ENCODE measurements at places on chromosomes 7 and 10.

DNA sequence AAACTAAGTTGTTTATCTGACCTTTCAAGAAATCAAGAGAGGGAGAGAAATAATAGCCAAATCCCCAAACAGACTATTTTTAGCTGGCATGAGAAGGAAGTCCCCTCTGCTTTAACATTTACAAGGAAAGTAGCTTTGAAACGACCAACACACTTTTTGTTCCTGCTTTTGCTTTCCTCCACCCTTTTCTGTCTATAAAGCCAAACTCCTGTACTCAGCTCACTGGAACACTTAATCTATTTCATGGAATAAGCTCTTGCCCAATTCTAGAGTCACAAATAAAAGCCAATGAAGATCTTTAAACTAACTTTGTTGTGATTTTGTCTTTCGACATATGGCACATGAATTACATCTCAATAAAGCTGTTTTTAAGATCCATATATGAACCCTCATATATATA lies 86.8 kb upstream of the CCDC71L start:
- no peaks in the 10 kb centered on the region for H3K27me3 ChIP-seq
- H3K4me3 ChIP-seq: no peak overlapping the region
- no peaks in the 10 kb centered on the region for H3K36me3 ChIP-seq
- no peak overlapping the region for H3K27ac ChIP-seq
- no peaks in the 10 kb centered on the region for H3K4me1 ChIP-seq

GRCh38 chr10:112243713-112244112 lies 39.5 kb upstream of the TECTB start:
- no peak overlapping the region for H3K27ac ChIP-seq
- H3K4me3 ChIP-seq: no peak overlapping the region
- no peaks in the 10 kb centered on the region for H3K36me3 ChIP-seq
- no peaks in the 10 kb centered on the region for H3K4me1 ChIP-seq
- DNase-seq: no peak

DNA sequence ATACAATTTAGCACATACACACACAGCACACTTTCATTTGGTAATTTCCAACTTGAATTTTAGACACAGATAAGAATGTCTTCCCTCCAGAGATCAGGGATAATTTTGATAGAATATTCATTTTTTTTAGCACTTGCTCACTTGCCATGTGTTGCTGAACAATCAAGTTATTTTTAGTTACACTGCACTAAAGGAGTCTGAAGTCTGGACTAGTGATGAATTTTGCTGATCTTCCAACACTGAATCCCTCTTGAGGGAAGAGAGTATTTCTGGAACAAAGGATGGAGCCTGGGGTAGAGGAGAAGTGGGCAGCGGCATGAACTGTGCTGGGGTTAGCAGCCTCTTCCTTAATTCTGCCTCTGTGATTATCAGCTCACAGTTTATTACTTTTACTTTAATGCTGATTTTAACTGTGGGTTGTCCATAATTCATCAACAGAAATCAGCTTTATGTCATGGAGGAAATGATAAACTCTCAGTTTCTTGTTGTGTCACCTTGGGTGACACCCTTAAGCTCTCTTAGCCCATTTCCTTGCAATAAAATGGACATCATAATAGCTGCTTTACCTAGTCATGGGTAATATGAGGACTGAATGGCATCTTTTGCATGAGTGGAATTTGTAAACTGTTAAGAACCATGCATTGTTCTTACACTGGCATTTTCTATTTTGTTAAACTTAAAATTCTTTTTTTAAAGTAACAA lies 32.1 kb downstream of the SGPL1 start:
- no peak overlapping the region for H3K27ac ChIP-seq
- H3K27me3 ChIP-seq: no peaks in the 10 kb centered on the region
- no peaks in the 10 kb centered on the region for H3K36me3 ChIP-seq
- DNase-seq: no peak

- H3K4me1 ChIP-seq: peaks cover 28% of the 10 kb centered on the region
- no peaks in the 10 kb centered on the region for H3K27me3 ChIP-seq
- H3K27ac ChIP-seq: no peak overlapping the region
Observed at GRCh38 chr10:26432938-26433337, 5.2 kb upstream of the APBB1IP start.

DNA sequence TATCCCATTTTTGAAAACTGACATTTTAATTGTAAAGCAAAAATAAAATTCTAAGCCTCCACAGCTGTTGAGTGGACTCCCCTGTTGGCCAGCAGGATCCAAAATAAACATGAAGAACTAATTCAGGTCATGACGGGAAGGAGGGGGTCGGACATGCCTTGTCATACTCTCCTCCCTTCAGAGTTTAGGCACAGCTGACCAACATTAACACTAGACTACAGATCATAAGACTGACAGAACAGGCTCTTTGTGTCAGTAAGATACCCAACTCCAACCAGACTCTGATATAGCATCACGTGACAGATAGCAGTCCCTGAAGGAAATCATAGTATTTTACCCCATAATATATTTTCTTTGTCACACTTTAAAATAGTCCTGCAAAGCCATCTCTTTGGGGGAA lies 20.9 kb upstream of the ZNF12 start:
- no peaks in the 10 kb centered on the region for H3K36me3 ChIP-seq
- H3K4me1 ChIP-seq: peaks cover 16% of the 10 kb centered on the region
- H3K27me3 ChIP-seq: no peaks in the 10 kb centered on the region
- DNase-seq: no peak
- no peak overlapping the region for H3K4me3 ChIP-seq

GRCh38 chr7:234051-234707 lies 41.8 kb downstream of the FAM20C start:
- H3K27me3 ChIP-seq: no peaks in the 10 kb centered on the region
- no peak overlapping the region for H3K27ac ChIP-seq
- no peak for DNase-seq
- H3K4me1 ChIP-seq: no peaks in the 10 kb centered on the region

- H3K36me3 ChIP-seq: no peaks in the 10 kb centered on the region
- H3K4me1 ChIP-seq: no peaks in the 10 kb centered on the region
- no peak overlapping the region for H3K4me3 ChIP-seq
- no peaks in the 10 kb centered on the region for H3K27me3 ChIP-seq
- H3K27ac ChIP-seq: no peak overlapping the region
Observed at GRCh38 chr7:121924269-121925186, 51.6 kb downstream of the PTPRZ1 start.

GRCh38 chr10:114868870-114869519 lies 47.4 kb downstream of the FHIP2A start:
- no peaks in the 10 kb centered on the region for H3K4me1 ChIP-seq
- DNase-seq: no peak
- no peak overlapping the region for H3K27ac ChIP-seq
- H3K36me3 ChIP-seq: no peaks in the 10 kb centered on the region
- no peaks in the 10 kb centered on the region for H3K27me3 ChIP-seq
- H3K4me3 ChIP-seq: no peak overlapping the region
